GM12864 (cell line): ENCODE measurements at places on chromosomes 5 and 9.
A peak's percentile ranks its signal among the peaks of the same experiment; 100 is the strongest.

DNA sequence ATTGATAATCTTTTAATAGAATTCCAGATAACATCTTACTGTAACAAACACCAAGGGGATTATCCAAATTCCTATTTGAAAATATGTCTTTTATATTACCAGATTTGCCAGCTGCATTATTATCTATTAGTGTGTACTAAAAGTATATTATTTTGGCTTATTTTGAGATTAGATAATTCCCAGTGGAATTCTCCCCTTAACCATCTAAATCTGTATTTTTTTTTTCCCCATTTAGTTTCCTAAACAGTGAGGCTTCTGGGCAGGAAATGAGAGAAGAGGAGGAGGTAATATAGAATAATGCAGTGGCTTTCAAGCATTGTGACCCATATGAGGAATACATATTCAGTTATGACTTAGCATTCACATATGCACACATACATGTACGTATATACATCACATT is 53.5 kb upstream of the ABL1 start:
- no peak for DNase-seq

GRCh38 chr5:14809369-14810155 is 62.0 kb downstream of the ANKH start:
- peak; percentile 89 for DNase-seq

- DNase-seq: no peak
Measured at GRCh38 chr5:150246429-150246828, 43.1 kb downstream of the CAMK2A start.

DNA sequence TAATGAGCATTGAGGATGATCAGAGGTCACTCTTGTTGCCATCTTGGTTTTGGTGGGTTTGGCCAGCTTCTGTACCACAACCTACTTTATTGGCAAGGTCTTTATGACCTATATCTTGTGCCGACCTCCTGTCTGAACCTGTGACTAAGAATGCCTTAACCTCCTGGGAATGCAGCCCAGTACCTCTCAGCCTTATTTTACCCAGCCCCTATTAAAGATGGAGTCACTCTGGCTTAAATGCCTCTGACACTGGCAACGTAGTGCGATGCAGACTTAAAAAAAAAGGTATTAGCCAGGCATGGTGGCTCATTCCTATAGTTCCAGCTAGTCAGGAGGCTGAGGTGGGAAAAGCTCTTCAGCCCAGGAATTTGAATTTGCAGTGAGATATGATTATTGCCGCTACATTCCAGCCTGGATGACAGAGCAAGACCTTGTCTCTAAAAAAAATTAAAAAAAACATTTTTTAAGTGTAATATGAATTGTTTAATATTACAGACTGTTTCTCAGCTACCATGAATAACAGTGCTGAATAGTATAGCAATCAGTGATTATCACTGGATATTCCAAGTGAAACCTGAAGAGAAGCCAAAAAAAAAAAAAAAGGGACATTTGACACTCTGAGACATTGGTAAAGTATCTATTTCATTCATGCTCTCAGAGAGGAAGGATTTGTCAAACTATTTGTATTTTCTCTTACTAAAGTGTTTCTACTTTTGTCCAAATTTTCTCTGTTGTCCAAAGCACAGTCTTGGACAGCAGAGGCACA is 18.3 kb upstream of the STOM start:
- no peak for DNase-seq

GRCh38 chr5:166024970-166025369 is 2266.5 kb upstream of the WWC1 start:
- no peak for DNase-seq

GRCh38 chr9:69571032-69571431 is 101.1 kb downstream of the APBA1 start:
- no peak for DNase-seq

- DNase-seq: no peak
Measured at GRCh38 chr5:109516390-109516789, 106.6 kb upstream of the PJA2 start.

- no peak for DNase-seq
Measured at GRCh38 chr5:109307951-109308350, 101.8 kb downstream of the PJA2 start.

GRCh38 chr9:97591535-97591934 is 41.6 kb downstream of the TSTD2 start:
- DNase-seq: no peak

- DNase-seq: no peak
Measured at GRCh38 chr9:99150451-99151171, 45.7 kb downstream of the TGFBR1 start.

DNA sequence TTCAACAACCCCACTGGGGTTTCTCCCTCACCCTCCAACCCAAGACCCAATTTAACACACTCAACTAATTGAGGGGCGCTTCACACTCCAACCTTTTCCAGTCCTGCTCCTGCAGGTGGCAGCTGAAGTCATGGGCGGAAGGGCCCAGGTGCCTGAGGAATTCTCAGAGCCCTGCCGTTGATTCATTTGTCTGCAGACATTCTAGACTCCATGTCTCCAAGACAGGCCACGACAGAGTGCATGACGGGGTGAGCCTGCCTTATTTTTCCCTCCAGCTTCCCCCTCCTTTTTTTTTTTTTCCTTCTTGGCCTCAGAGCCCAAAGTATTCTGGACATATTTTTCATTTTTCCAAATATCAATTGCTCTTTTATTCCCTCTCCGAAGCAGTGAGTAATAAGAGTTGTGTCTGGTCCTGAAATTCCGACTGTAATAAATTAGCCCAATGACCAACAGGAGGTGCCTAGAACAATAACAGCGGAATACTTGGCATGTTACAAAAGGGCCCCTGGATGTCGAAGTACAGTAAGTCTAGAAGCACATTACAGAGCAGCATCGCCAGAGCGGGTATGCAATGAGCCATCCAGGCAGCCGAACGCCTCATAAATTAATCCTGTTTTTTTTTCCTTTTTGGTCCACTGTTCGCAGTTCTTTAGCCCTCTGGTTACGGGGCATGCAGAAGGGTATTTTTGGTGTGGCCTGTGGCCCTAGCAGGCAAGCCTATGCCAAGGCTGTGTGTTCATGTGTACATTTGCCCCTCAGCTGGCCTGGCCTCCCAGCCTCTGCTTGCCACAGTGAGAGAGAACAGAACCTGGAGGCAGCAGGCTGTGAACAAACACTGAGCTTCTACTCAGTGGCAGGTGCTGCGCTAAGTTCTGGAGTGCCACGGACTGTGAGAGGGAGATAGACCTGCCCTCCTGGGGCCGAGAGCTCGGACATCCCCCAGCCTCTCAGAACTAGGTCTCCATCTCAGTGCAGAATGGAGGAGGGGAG is 8.6 kb upstream of the SMIM23 start:
- no peak for DNase-seq

DNA sequence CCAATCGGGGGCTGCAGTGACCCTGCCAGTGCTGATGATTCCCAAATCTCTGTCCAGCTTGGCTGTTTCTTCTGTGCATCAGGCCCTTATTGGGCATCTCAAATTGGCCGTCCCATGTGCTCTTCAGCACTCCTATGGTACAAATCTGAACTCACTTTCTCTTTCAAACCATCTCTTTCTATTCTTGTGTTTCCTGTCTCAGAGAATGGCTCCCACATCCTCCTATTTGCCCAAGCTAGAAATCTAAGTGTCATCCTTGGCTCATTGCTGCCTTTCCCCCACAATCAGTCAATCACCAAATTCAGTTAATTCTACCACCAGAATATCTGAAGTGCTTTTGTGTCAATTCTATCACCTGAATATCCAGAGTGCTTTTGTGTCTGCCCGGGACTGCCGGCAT is 336.6 kb downstream of the CWC27 start:
- DNase-seq: no peak

GRCh38 chr5:4189317-4189716 is 593.7 kb downstream of the IRX1 start:
- DNase-seq: no peak

DNA sequence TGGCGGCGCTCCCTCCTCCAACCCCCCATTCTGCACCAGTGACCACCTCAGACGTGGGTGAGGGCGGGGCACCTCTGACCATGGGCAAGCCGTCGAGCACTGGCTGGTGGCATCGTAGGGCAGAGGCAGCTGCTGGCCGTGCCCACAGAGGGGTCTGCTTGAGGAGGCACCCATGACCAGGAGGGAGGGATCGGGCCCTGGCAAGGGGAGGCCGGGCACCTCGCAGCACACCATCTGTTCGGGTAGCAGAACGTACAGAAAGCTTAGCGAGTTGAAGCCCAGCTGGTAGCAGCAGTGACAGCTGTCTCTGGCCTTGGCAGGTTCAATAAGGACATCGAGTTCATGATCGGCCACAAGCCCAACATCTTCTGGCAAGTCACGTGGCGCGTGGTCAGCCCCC is 4.3 kb upstream of the SLC6A18 start:
- no peak for DNase-seq

DNA sequence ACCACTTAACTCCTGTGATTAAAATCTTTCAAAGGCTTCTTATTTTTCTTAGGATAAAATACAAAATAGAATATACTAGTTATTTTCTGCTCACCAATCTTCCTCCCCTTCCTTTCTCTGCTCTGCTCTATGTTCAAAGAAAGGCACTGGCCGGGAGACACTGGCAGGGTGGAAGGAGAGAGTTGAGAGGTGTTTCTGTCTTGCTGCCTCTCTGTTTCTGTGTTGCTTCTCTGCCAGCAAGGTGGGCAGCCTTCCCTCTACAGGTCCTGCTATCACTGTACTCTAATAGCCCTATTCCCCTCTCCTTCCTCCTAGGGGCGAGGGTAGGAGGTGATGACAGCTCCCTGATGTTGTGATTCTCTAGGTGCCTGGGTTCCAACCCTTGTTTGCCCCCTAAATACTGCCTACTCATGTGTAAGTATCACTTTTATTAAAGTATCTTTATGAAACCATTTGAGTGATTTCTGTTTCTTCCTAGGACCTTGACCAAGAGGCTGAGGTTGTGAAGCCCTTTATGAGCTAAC is 515.1 kb downstream of the TLE4 start:
- DNase-seq: no peak

DNA sequence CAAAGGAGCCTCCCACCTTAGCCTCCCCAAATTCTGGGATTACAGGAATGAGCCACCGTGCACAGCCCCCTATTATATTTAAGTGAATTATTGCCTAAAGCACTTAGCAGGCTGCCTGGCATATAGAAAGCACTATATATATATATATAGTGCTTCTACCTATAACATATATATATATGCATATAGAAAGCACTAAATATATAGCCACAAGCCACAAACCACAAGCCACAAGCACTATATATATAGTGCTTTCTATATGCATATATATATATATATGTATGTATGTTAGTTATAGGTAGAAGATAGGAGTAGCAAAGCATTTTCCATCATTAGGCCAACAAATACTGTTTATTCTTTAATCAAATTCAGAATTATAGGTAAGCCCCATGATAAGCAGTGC is 185.8 kb downstream of the CWC27 start:
- DNase-seq: no peak

GRCh38 chr9:20732118-20732517 is 48.1 kb downstream of the FOCAD start:
- no peak for DNase-seq

DNA sequence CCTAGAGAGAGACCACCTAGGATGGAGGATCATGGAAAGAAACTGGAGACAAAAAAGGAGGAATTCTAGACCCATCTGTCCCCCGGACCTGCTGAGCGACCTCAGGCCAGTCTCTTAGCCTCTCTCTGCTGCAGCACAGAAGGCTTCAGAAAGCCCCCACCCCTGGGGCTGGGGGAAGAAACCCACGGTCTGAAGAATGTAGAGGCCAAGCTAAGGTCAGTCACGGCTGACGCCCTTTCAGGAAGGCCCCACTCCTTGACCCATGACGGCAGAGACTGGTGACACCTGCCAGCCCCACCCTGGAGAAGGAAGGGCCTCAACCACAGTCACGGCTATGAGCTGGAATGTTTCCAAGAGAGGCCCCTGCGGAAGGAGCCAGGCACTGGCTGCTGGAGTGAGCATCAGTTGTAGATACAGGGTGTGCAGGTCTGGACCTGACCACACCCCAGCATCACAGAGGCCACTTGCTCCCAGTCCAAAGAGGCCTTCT is 120.5 kb upstream of the BOD1 start:
- peak; percentile 74 for DNase-seq

GRCh38 chr9:101375546-101375945 is 9.3 kb downstream of the BAAT start:
- no peak for DNase-seq

GRCh38 chr5:100517301-100517974 is 17.7 kb upstream of the FAM174A start:
- no peak for DNase-seq

GRCh38 chr5:139277171-139277570 is 16.4 kb upstream of the MATR3 start:
- DNase-seq: no peak

DNA sequence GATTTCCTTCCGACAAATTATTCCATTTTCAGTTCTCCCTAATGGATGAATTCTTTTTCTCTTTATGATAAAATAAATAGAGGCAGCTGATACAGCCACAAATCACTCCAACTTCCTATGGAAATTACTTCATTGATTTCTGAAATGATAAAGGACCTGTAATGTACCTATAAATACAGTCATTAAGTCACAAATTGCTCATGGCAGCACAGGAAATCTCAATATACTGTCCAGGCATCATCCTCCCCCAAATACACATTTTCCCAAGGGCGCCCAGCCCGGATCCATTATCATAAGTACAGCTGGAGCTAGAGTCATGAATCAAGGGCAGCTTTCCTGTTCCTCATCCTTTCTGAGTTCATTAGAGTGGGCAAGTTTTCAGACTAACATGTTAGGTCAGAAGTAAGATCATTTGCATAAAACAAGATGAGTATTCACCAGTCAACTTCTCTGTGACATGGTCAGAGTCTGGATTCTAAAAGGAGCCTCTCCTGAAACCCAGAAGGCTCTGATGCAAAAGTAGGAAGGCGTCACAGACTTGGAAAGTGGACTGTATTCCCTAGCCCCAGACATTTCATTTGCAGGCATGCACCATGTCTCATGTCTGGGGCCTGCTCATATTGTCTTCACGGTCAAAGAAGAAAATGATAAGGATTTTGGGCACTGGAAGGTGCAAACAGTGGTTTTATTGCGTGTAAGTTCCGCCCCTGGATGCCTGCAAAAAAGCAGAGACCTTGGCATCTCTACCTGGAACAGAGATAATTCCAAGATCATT is 383.2 kb downstream of the PLK2 start:
- DNase-seq: no peak

DNA sequence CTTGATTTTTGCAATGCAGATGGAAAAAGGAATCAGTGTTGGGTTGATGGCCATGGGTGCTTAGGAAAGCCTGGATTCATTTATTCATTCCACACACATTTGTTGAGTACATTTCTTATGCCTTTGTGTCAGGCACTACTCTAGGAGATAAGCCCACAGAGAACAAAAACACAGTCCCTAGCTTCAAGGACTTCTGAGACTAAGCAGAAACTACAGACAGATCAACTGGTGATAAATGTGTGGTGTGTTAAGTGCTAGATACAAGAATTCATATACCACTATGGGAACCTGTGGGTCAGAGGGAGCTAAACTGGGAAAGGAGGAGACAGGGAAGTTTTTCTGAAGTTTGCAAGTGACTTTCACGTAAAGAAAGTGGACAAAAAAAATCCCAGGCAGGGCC is 119.9 kb downstream of the CEMIP2 start:
- no peak for DNase-seq

GRCh38 chr5:39198127-39198526 is 21.2 kb downstream of the FYB1 start:
- DNase-seq: no peak
